ENCODE measurements at places on chromosomes 6 and 20. TPM values are rescaled to one million over a fixed set of nuclear protein-coding genes. Genes with fewer than 3 reads are reported as not detected.
A peak's percentile ranks its signal among the peaks of the same experiment; 100 is the strongest.

- peaks cover 15% of the 10 kb centered on the region for H3K4me1 ChIP-seq
- peak overlapping the region; percentile 95 for H3K27ac ChIP-seq
- no peaks in the 10 kb centered on the region for H3K36me3 ChIP-seq
- DNase-seq, result no peak
- H3K27me3 ChIP-seq, result no peaks in the 10 kb centered on the region
These were observed 709 bp upstream of the ZNF76 start for GRCh38 chr6:35258858-35259193.

GRCh38 chr6:74096329-74096728 lies 400.3 kb downstream of the CD109 start:
- DNase-seq, result no peak
- no peaks in the 10 kb centered on the region for H3K27me3 ChIP-seq
- no peak overlapping the region for H3K4me3 ChIP-seq

The OR12D1 gene
- not detected for total RNA-seq

DNA sequence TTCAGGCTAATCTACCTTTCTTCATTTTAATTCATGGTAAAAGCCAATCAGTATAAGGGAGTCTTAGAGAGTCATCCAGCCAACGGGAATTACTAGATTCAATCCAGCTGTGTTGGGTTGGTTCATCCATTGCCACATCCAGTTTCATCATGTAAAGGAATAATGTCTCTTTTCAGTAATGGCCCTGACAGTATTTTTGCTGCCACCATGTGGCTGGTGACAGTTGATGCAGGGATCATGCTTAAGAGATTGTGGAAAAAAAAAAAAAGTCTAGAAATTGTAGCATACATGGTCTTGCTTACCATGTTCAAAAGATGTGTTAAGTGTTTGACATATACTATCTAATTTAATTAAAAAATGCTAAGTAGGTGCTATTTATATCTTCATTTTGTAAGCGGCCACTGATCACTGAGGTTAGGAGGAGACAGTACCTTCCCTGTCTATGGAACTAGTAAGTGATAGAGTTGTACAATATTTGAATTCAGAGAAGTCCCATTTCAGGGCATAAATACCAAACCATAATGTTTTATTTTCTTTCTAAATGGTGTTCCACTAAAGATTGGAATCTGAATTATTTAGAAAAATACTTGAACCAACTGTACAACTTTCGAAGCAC lies 135.9 kb downstream of the KHDRBS2 start:
- H3K4me1 ChIP-seq, result no peaks in the 10 kb centered on the region
- no peaks in the 10 kb centered on the region for H3K36me3 ChIP-seq
- no peaks in the 10 kb centered on the region for H3K27me3 ChIP-seq

All from liver (tissue), 10 donors.